Bronchial epithelial cell (primary cell): ENCODE measurements at places on chromosomes 2 and 18.

DNA sequence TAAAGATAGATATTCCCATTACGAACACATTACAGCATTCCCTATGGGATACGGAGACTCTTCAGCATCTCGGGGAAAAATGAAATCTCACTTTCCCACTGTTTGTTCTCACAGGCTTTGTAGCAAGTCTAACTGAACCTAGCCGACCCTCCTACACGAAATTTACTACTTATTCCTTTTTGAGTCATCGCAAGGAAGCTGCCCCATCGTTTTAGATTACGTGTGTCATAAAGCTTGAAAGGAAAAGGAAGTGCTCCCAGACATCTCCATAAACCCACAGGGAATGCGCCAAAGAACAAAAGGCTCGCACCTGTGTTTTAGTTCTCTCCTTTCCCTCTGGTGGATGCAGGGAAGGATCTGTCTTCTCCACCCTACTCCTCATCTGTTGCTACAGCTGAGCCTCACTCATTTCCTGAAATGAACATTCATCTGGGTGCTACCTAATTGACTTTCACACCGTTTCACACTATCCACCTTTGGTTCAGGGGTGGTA lies 76.2 kb upstream of the STK39 start:
- DNase-seq = no peak

GRCh38 chr18:43115076-43115921 lies at the start of gene RIT2:
Gene RIT2, minus strand, starts transcription at chr18:43115685.
- no peak for DNase-seq

DNA sequence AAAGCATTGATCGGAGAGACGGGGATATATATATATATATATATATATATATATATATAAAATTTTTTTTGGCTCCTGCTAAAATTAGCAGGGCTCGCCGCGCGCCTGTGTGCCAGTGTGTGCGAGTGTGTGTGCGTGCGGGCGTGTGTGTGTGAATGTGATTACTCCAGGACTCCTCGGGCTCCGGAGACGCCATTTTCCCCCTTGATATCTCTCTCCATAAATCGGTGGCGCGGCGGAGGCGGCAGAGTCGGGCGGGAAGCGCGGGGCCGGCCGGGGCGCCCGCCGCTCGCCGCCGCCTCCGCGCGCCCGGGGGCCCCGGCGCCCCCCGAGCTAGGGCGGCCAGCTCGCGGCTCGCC lies 795 bp upstream of the SETBP1 start:
- peak; percentile 46 for DNase-seq

GRCh38 chr2:70603066-70603465 lies 49.4 kb upstream of the TGFA start:
- DNase-seq = no peak

DNA sequence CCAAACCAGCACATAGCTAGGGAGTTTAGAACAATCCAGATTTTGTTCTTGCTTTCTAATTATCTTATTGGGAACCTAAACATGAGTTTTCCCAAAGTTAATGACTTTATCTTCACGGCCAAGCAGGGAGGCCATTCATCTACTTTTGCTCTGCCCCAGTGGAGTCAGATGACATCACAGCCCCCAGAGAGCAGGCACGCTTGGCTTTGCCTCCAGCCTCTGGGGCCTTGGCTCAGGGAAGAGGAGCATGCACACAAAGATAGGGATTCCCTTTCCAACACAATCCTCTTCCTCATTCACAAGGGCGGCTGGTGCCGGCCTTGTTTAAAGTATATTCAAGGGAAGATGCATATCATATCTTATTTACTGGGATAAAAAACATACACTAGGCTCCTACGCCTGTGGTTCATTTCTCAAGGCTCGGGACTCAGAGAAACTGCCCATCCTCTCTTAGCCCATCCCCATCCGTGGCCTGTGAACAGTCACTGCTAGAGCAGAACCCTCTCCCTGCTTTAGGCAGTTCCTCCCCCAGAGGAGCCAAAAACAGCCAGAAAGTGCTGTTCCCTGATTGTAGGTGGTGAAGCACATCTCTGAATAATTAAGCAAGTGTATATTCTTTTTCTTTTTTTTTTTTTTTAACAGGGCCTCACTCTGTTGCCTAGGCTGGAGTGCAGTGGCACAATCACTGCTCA lies 21.2 kb downstream of the TGFA start:
- DNase-seq = no peak

DNA sequence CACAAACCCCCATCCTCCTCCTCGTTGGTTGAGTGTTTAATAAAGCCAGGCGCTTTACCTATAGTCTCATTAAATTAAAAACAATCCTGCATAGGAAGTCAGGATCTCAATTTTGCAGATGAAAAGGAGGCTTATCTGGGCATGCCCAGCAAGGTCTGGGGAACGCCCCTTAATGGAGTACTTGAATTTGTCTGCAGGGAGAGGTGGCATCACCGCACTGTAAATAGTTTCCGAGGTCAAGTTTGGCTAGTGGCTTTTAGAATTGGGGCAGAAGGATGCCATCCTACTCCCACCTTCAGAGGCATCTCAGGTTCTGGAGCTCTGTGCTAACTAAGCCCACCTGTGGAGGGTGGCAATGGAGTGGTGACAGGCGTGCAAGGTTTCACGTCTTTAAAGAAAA lies 149.2 kb downstream of the TGIF1 start:
- DNase-seq = no peak

DNA sequence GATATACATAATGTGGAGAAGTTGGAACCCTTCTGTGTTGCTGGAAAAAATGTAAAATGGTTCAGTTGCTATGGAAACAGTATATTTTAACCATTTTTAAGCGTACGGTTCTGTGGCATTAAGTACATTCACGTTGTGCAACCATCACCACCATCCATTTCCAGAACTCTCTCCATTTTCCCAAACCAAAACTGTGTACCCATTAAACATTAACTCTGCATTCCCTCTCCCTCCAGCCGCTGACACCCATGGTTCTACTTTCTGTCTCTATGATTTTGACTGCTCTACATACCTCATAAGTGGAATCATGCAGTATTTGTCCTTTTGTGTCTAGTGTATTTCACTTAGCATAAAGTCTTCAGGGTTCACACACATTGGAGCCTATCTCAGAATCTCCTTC lies 67.3 kb downstream of the LDLRAD4 start:
- no peak for DNase-seq

- DNase-seq = no peak
Measured at GRCh38 chr2:159175182-159175581, 111.3 kb downstream of the WDSUB1 start.

DNA sequence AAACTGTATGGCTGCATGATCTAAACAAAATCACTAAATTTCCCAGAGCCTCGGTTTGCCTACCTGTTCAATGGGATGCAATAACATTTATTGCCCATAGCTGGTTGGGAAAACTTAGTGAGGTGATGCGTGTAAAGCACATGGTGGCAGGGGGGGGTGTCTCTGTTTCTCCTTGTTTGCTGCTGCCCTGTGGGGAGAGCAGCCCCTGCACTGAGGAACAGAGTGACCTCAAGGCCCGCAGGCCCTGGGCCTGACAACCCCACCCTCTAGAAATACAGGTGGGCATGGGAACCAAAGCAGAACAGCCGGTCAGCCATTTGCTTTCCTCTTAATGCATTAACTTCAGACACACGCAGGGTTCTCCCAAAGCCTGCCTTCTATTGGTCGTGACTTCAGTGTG lies 55.1 kb upstream of the SLC66A3 start:
- no peak for DNase-seq

DNA sequence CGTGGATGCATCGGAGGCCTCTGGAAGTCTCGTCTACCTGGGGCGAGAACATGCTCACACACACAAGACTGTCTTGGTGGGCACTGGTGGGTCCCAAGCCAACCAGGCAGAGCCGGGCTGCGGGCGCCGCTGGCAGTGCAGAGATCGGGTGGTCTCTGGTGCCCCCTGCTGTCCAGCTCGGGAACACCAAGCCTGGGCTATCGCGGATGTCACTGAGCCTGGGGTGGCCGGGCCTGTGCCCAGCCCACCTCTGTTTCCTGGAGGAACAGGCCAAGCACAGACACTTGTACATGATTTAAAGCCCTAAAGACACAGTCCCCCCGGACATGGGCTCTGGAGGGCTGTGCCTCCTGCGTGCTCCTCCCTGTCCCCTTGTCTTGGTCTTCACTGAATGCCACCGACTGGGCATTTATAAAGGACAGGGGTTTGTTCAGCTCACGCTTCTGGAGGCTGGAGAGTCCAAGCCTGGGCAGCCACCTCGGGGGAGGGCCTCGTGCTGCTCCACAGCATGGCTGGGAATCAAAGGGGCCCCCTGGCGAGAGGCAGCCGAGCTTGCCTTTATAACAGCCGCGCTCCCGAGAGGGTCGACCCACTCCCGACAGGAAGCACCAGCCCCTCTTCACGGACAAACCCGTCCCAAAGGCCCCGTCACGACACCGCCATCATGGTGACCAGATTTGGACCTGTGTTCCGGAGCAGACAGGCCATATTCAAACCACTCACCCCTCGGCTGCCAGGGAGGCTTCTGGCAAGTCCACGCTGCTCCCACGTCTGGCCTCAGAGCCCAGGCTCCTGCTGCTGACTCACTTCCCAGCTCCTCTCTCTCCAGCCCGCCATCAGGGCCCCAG lies 3.6 kb upstream of the OTOS start:
- DNase-seq = peak; percentile 7

DNA sequence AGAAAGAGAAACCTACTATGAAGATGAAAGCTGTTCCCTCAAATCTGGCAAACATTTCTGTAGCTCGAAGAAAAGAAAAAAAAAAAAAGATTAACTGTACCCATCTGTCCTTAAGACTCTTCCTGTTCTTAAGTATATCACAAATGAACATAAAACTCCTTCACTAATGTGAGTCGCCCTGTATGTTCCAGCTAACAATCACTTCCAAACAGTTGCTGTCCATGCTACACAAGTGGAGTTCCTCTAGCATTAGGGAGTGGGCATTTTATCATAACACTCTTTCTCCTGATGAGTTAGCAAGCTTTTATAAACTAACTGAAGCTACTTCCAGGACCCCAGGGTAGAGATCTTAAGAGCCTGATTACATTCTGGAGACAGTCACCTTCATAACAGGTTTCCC lies 5.8 kb downstream of the CUL3 start:
- DNase-seq = peak; percentile 41

DNA sequence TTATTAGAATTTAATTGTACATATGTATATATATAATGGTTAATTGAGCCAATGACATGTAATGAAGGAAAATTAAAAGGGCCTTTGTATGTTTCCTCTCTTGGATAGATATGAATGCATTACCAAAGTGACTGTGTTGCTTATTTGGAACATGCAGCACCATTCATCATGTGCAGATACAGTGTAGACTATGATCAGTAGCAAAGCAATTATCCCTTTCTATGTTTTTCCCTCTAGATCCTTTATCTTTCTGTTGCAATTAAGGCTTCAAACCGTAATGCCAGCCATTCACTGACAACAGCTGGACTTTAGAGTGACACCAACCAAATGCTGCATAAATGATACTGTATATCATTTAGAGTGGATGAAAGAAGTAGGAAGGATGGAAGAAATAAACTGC lies 565.2 kb downstream of the NRXN1 start:
- DNase-seq = no peak

- DNase-seq = no peak
Measured at GRCh38 chr2:39094717-39095363, 26.0 kb downstream of the SOS1 start.

DNA sequence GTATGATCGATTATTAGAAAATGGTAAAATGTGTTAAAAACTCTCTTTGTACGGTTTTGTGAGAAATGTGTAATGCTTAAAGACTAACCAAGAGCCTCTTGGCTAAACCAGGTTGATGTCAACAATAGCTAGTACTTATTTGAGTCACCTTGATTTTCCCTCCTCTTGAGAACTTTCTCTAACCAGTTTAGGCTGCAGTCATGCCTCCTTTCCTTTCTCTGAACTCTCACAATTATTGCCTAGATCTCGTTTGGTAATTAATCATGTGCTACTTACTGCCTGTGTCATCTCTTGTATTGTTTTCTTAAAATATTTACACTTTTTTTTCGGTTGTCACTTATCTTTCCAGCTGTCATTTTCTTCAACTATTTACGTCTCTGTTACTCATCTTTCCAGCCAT lies 1.1 kb upstream of the EPC2 start:
- DNase-seq = no peak

GRCh38 chr18:23528580-23529472 lies 25.5 kb downstream of the RMC1 start:
- no peak for DNase-seq

DNA sequence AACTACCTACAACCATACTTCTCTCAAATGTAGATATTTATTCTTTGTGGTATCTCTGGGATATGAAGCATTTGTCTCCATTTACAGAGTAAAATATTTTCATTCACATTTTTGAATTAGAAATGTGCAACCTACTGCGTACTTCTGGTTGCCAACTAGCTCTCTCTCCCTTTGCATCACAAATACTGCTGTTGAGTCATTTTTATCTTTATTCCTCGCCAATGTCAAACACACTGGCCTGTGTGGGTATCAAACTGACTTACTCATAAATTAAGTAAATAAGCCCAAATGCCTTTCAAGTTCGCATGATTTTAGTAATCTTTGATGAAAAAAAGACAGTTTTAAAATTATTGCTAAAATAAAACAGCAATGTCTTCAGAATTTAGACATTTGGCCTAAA lies 67.3 kb downstream of the STAT4 start:
- DNase-seq = no peak

- no peak for DNase-seq
Measured at GRCh38 chr2:175823002-175823706, 178.9 kb downstream of the LNPK start.

DNA sequence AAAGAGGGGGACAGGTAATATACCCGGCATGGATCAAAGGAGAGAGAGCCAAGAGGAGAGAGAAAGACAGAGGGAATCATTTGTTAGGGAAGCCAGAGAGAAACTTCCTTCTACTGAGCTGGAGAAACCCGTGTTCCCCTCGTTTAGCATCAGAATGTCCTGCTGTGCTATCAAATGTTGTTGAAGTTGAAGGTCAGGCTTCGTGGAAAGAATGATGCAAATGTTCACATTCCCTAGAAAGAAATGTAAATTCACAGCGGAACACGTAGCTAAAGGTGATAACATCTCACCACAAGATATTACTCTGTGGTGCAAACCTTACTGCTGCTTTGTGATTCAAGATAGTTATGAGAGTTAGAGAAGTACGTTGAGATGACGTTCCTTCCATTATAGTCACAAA lies 258.1 kb downstream of the LNPK start:
- no peak for DNase-seq

GRCh38 chr2:21038403-21039073 lies 5.3 kb downstream of the APOB start:
- DNase-seq = peak; percentile 81

DNA sequence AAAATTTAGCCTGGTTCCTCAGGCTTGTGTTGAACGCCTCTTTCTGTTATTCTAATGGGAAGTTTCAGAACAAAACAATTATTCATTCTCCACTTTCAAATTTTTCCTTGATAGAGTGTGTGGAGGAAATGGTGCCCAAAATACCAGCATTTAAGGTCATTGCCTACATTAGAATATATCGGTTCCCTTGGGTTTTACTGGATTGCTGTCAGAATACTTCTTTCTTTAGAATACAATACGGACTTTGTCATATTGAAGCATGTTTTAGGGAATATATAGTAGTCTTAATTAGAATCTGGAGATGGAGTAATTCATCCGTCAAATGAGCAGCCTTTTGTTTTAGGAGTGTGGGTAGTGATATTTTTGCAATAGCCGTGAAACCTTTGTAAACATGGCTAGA lies 13.3 kb downstream of the LIMS1 start:
- DNase-seq = no peak
